ENCODE measurements at places on chromosomes 3 and 15.

DNA sequence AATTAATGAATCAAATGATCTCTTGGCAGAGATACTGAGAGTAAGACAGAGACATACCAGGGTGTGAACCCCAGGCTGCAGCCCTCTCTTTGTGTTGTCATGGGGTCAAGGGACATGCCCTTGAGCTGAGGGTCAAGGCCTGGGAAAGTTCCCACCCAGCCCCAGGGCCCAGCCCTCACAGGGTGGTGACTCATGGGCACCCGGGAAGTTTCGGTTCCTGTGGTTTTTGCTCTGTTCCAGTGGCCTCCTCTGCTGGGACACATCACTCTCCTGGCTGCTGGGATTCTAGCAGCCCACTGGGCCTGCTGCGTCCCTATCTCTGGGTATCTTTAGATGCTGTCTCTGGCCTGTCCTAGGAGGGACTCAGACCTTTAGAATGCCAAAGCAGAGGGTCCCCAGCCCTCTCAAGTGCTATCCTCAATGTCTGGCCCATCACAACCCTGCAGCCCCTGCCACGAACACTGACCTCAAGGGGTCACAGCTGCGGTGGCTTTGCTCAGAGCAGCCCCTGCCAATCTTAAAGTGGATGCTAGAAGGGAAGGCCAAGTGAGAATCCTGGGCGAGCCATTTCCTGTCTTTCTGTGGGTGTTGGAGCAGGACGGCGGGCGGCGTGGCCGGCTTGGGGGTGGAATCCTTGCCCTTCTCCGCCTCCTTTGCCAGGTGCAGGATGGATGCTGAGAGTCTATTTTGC, 148.4 kb upstream of the TLE3 start:
- no peak for DNase-seq

- no peak for DNase-seq
Measured at GRCh38 chr3:78201091-78201490, 1161.2 kb downstream of the ROBO2 start.

GRCh38 chr15:45146405-45146804, 16.6 kb downstream of the DUOX1 start:
- no peak for DNase-seq

GRCh38 chr3:126955004-126955790, 27.7 kb upstream of the PLXNA1 start:
- DNase-seq, result no peak

DNA sequence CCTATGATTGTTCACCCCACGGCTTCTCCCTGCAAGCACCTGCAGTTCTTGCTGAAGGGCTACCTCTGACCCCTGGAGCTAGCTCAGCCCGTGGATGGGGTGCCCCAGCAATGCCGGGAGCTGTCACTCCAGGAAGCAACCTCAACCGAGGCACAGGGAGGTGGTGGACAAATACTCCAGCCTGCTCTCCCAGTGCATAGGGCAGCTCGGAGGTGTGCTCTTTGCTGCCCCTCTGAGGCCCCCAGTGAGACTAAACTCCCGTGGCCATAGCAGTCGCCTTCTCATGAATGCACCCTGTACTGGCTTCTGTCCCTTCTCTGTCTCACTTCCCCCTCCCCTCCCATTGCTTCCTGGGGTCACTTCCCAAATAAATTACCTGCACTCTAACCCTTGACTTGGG, 48.5 kb downstream of the LINGO1 start:
- DNase-seq, result no peak

Measured in CD4-positive, alpha-beta T cell treated with Interleukin-6 at 100 ng/mL for 8 hours (primary cell).